ENCODE measurements at places on chromosomes 4 and X. TPM values are rescaled to one million over a fixed set of nuclear protein-coding genes. Genes with fewer than 3 reads are reported as not detected.

GRCh38 chr4:186722796-186723291 lies 812 bp downstream of the FAT1 start:
- H3K27ac ChIP-seq: no peak overlapping the region
- H3K36me3 ChIP-seq: no peaks in the 10 kb centered on the region
- peaks cover 21% of the 10 kb centered on the region for H3K4me1 ChIP-seq
- DNase-seq: no peak
- H3K4me3 ChIP-seq: peak overlapping the region; percentile 46

GRCh38 chr4:163609019-163609418 lies 114.5 kb downstream of the TMA16 start:
- H3K36me3 ChIP-seq: no peaks in the 10 kb centered on the region
- H3K4me1 ChIP-seq: peaks cover 16% of the 10 kb centered on the region
- H3K27me3 ChIP-seq: peaks cover 4% of the 10 kb centered on the region
- no peak for DNase-seq
- H3K4me3 ChIP-seq: no peak overlapping the region

GRCh38 chr4:826508-827208 lies 729 bp upstream of the CPLX1 start:
- H3K27me3 ChIP-seq: peaks cover 37% of the 10 kb centered on the region
- no peaks in the 10 kb centered on the region for H3K36me3 ChIP-seq
- DNase-seq: no peak
- peaks cover 3% of the 10 kb centered on the region for H3K4me1 ChIP-seq

GRCh38 chrX:1521459-1521956 lies 15.5 kb downstream of the P2RY8 start:
- H3K4me1 ChIP-seq: peaks cover 51% of the 10 kb centered on the region
- peak overlapping the region; percentile 74 for H3K4me3 ChIP-seq
- H3K27ac ChIP-seq: peak overlapping the region; percentile 75

GRCh38 chr4:143616771-143617170 lies 83.7 kb downstream of the FREM3 start:
- H3K4me3 ChIP-seq: no peak overlapping the region
- peaks cover 3% of the 10 kb centered on the region for H3K27me3 ChIP-seq
- DNase-seq: peak; percentile 22
- peaks cover 3% of the 10 kb centered on the region for H3K4me1 ChIP-seq

- H3K4me1 ChIP-seq: no peaks in the 10 kb centered on the region
- H3K4me3 ChIP-seq: no peak overlapping the region
- H3K27ac ChIP-seq: no peak overlapping the region
- no peak for DNase-seq
- H3K36me3 ChIP-seq: no peaks in the 10 kb centered on the region
Measured at GRCh38 chr4:189022440-189023035, 883.3 kb downstream of the TRIML1 start.

Gene TMEM271
- not detected for total RNA-seq

Gene PPP2R2C
- total RNA-seq: not detected

Gene PNMA6A
- total RNA-seq: 0.95 TPM

Gene LINC00632
- not detected for total RNA-seq

Data from activated naive CD4-positive, alpha-beta T cell treated with anti-CD3 and anti-CD28 coated beads for 36 hours (primary cell).